ENCODE measurements at places on chromosomes 2 and 18.

GRCh38 chr2:179180242-179180641, 84.4 kb downstream of the SESTD1 start:
- DNase-seq: no peak

GRCh38 chr2:73877071-73877802, 15.6 kb upstream of the ACTG2 start:
- DNase-seq: no peak

DNA sequence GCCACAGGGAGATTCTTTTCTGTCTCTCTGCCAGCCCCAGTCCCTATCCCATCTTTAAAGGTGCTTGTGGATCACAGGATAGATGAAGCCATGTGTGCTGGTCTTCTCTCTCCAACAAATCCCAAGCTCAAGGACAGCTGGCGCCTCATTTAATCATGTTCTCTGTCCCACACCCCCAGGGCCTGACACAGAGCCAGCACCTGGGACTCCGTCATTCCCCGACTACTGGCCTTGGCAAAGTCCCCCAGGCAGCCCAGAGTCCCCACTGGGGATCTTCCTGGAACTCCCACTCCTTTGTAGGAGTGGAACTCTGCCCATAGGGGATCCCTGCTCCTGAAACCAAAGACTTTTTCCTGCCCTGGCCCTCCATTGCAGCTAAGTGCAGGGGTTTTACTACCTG, 60.8 kb downstream of the MTHFD2 start:
- DNase-seq: no peak

DNA sequence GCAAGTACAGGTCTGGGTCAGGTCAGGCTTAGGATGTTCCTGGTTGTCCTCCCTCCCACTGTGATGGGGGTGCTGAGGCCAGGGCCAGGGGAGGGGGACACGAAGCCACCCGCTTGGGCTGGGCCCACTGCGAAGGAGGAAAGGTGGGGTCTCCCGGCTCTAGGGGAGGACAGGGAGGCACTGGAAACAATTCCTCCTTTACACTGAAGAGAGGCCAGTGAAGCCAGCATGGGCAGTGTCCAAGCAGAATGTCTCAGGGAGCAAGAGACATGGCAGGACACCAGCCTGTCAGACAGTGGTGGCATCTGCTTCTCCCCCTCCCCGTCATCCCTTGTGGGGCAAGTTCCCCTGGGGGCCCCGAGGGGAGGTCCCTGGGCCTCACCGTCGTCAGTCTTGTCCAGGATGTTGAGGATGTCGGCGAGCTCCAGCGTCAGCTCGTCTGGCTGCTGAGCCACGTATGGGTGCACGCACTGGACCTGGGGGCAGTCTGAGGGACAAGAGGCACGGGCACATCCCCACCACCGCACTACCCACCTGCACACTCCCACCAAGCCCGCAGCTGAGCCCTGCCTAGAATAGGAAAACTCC, 10.8 kb downstream of the SNORC start:
- no peak for DNase-seq

DNA sequence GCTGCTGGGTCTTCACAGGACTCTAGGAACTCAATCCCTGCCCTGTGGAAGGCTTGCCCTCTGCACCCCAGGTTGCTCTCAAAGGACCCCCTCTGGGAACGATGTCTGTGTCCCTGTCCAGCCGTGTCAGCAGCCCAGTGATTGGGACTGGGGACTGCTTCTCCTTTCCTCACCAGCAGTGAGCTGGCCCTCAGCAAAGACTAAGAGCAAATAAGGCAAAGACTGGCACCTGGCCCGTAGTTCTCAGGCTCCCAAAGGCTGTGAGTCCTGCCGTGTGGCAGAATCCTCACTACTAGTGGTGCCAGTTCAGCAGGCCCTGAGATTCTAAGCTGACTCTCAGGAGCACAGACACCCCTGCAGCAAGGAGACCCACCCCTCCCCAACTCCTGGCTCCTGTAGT, 47.8 kb downstream of the TMEM163 start:
- DNase-seq: no peak

- no peak for DNase-seq
These were observed 42.7 kb downstream of the GFPT1 start for GRCh38 chr2:69344305-69344704.

GRCh38 chr2:41598161-41598894, 449.5 kb upstream of the PKDCC start:
- no peak for DNase-seq

GRCh38 chr2:68900496-68901198, 29.4 kb upstream of the BMP10 start:
- DNase-seq: no peak

- peak; percentile 91 for DNase-seq
These were observed 112.1 kb downstream of the NFATC1 start for GRCh38 chr18:79507546-79508480.

- DNase-seq: peak; percentile 21
These were observed 147.6 kb upstream of the CAB39 start for GRCh38 chr2:230564805-230565779.

DNA sequence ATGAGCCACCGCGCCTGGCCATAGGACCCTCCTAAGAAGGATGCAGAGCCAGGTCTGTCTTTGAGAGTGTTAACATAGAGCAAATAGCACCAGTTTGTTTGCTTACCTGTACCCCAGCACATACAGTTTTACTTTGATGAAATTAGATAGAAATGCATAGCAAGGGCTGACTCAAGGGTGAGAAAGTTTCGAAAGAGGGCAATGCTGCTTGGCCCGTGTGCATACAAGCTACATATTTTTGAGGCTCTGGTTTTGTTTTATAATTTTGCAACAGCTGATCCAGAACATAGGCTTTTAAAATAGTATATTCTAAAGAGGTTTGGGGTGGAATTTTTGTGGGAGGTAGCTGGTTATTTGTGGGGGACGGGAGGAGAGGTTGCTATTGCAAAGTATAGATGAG, 151.7 kb downstream of the MCFD2 start:
- DNase-seq: no peak

GRCh38 chr2:234546770-234547169, 49.9 kb upstream of the ARL4C start:
- no peak for DNase-seq

GRCh38 chr2:127220102-127220767, at the start of gene CYP27C1:
CYP27C1 (minus strand) TSS chr2:127220299; CDS start chr2:127220270, 29 bp downstream.
- peak; percentile 64 for DNase-seq

DNA sequence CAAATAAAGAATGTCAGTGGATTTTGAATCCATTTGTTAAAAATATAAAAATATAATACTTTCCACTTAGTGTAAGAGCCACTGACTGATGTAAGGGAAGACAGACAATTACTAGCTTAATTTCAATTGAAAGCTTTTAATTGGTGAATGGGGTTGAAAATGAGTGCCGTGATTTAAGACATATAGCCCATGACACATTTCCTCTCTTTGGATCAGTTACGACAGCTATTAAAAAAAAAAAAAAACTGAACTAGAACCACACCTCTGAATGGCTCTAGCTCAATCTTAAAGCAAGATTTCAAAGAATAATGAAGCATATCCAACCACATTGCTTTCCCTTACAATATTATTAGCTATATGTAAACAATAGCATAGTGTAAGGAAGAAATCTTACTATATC, 44.0 kb downstream of the CIB4 start:
- DNase-seq: no peak

GRCh38 chr2:44578471-44579093, 216.8 kb downstream of the CAMKMT start:
- DNase-seq: peak; percentile 58

GRCh38 chr2:111620281-111620680, 263.7 kb downstream of the ANAPC1 start:
- DNase-seq: no peak

DNA sequence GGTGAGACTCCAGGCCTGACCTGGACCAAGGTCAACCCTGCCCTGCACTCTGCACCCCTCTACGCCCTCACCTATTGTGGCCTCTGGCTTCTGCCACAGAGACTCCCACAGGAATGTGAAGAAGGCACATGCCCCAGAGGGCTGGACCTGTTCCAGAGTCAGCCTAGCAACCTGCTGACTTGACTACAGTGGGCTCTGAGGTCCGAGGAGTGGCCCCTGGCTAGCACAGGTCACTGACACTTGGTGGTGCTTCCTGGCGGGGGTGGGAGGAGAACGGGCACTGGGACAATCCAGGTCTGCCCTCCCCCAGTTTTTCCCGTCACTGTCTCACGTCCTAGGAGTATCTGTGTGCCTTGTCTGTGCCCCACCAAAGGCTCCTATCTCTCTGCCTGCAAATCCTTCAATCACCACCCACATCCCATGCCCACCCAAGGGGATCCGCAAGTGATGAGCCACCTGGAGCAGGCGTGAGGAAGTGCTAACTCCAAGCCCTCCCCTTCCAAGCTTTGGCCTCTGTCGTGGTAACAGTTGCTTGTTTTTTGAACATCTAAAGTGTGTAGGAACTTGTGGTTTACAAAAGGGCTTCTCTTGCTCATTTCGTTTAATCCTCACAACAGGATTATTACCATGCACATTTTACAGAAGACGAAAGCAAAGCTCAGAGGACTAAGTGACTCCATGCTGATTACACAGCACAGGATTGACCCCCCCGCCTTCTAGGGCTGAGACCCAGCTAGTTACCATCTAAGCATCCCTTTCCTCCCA, 86.2 kb downstream of the MCFD2 start:
- no peak for DNase-seq

- peak; percentile 65 for DNase-seq
These were observed 38.9 kb downstream of the INO80C start for GRCh38 chr18:35458677-35459441.

DNA sequence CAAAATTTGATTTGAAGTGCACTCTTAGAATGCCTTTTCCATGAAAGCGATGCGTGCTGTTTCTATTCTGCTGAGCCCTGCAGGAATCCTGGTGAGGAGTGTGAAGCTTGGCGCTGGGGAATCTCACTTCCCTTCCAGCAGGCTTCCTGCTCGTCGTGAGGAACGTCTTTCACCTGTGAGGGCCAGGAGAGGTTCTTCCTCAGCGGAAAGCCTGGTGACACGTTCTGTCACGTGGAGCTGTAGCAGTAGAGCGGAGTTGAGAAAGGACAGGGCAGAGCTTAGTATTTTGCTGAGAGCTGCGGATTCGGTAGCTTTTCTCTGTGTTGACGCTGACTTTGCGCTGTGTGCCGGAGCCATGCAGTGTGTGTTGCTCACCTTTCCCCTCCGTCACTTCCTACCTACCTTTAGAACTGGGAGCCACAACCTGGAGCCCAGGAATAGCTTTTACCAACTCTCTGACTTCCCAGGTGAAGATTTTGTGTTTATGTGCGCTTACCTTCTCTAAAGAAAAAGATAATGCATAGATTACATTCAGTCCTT, 294.8 kb downstream of the PTGR3 start:
- DNase-seq: no peak

DNA sequence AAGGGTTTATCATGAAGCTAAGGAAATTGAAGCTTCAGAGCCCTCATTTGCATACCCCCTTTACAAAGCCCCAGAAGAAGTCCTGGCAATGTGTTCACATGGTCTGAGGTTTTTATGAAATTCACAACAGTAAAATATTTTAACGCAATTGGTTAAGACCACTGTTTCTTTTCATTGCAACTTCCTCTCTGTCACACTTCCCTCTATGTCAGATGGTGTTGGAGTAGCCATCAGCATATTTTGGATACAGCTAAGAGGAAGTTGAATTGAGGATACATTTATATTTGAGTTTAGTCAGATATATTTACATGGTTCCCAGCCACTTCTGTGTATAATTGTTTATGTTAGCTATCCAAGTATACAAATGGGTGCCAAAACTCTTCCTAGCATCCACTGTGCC, 170.0 kb downstream of the TXNL1 start:
- DNase-seq: no peak

DNA sequence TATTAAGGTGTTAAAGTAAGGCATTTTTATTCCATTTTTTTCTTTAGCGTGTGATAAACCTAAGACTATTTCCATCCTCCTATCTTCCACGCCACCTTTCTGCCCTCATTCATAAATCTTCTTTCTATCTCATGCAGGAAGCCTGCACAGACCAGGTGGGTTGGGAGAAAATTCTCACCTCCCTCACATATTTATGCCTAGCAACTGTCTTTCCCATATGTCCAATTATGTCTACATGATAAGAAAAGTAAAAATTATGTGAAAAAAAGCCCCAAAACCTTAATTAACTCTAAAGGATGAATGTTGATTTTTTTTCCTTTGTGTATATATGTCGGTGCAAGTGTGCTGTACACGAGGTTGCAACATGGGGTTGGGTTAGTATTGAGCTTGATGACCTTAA, 225.6 kb upstream of the GCFC2 start:
- DNase-seq: no peak

DNA sequence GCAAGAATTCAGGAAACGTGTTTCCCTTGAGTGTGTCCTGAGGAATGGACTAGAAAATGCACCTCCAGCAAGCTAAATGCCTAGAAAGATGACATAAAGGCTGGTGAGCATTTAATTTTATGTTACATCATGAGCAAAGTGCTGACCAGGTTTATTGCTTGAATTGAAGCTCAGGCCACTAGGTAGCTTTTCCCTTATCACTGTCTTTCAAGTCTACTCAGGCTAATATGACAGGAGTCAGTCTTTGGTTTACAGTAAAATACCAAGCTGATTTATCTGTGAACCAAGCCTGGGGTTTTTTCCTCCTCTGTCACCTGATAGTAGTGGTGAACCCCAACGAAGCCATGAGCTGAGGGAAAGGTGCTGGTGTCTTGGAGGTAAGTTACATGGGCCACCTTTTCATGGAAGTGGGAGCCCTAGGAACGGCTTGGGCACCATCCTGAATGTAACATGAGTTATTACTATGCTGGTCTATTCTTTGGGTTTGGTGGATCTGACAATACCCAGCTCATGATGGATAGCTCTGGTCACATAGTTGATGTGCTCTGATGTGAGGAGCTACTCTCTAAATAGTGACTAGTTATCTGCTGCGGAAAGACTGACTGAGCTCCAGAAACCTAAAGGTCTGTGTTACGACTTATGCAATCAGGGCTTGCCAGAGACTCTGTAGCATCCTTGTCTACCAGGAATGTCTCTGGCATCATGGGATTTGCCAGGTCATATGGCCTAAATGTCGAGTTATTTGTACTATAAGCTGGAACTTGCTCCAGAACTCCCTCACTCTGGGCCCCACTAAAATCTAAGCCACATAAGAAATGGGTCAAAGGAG, 39.8 kb downstream of the NUP35 start:
- DNase-seq: no peak

DNA sequence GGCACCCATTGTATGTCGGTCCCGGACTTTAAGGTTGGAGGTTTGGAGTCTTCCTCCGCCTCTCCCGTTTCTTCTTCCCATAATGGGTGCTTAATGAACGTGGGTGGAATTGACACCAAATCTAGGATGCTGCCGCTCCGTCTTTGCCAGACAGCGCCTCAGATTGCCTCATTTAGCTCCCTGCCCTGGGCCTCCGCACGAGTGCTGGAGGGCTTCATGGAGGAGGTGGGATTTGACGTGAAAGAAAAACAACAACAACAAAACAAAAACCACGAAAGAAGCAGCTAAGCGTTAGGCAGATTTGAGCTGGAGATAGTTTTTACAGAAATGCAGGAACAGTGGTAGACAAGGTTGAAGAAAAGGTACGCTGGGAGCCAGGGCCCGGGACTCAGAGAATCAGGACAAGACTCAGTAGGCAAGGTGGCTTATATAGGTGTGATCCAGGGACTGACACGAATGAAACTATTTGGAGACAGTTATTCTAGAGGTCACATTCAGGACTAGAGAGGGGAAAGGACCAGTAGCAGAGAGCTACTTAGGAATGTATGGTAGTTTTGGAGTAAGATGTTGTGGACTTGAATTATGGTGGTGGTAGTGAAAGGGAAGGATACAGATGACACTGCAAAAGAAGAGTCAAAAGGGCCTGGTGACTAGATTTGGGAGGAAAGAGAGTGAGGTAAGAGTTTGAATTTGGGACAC, 605 bp downstream of the ZNF2 start:
- DNase-seq: no peak

- DNase-seq: no peak
These were observed 22.4 kb downstream of the FBLN7 start for GRCh38 chr2:112160283-112161250.

GRCh38 chr18:51151568-51152511, 45.6 kb downstream of the MEX3C start:
- no peak for DNase-seq

GRCh38 chr18:37668971-37669747, 103.6 kb upstream of the CELF4 start:
- DNase-seq: no peak

Data from AG20443 (cell line).